Right atrium auricular region (tissue), 2 donors: ENCODE measurements at places on chromosomes 11 and 22. TPM values are rescaled to one million over a fixed set of nuclear protein-coding genes. Genes with fewer than 3 reads are reported as not detected.
A peak's percentile ranks its signal among the peaks of the same experiment; 100 is the strongest.

- H3K27me3 ChIP-seq, result no peaks in the 10 kb centered on the region
- no peak overlapping the region for H3K27ac ChIP-seq
- no peaks in the 10 kb centered on the region for H3K4me1 ChIP-seq
- H3K36me3 ChIP-seq, result peaks cover 78% of the 10 kb centered on the region
- H3K4me3 ChIP-seq, result no peak overlapping the region
- DNase-seq, result no peak
Measured at GRCh38 chr22:50215297-50216054, 14.7 kb downstream of the SELENOO start.

- H3K4me3 ChIP-seq, result no peak overlapping the region
- H3K27ac ChIP-seq, result no peak overlapping the region
- DNase-seq, result no peak
- no peaks in the 10 kb centered on the region for H3K27me3 ChIP-seq
- H3K4me1 ChIP-seq, result no peaks in the 10 kb centered on the region
- H3K36me3 ChIP-seq, result no peaks in the 10 kb centered on the region
Measured at GRCh38 chr11:60970369-60970774, 1.1 kb upstream of the CD6 start.

- no peaks in the 10 kb centered on the region for H3K36me3 ChIP-seq
- no peak for DNase-seq
- no peak overlapping the region for H3K27ac ChIP-seq
- H3K4me3 ChIP-seq, result no peak overlapping the region
Measured at GRCh38 chr22:33247758-33248157, 189.6 kb upstream of the SYN3 start.

- no peaks in the 10 kb centered on the region for H3K4me1 ChIP-seq
- no peaks in the 10 kb centered on the region for H3K27me3 ChIP-seq
- DNase-seq, result no peak
- no peak overlapping the region for H3K27ac ChIP-seq
Measured at GRCh38 chr22:24683691-24684090, 80.7 kb downstream of the GGT1 start.

DNA sequence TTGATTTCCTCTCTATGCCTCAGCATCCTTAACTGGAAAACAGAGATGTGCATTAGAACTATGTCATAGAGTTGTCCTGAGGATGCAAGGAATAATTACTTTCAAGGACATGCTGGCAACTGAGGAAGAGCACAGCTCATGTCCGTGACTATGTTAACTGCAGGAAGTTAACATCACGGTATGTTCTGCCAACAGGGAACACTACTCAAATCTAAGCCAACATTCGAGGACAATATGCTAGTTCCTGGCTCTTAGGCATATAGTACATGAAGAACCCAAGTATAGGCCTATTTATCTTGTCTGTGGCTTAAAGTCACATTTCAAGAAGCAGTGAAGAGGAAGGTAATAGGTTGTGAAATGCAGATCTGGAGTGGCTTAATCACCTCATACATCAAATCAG, 1032.6 kb downstream of the OPCML start:
- no peak overlapping the region for H3K27ac ChIP-seq
- H3K4me3 ChIP-seq, result no peak overlapping the region
- H3K4me1 ChIP-seq, result no peaks in the 10 kb centered on the region
- no peaks in the 10 kb centered on the region for H3K36me3 ChIP-seq
- no peak for DNase-seq
- H3K27me3 ChIP-seq, result no peaks in the 10 kb centered on the region

GRCh38 chr11:60835534-60835846, 6.4 kb upstream of the CCDC86 start:
- no peak overlapping the region for H3K27ac ChIP-seq
- H3K36me3 ChIP-seq, result no peaks in the 10 kb centered on the region
- H3K27me3 ChIP-seq, result no peaks in the 10 kb centered on the region
- no peaks in the 10 kb centered on the region for H3K4me1 ChIP-seq
- H3K4me3 ChIP-seq, result no peak overlapping the region
- DNase-seq, result no peak

DNA sequence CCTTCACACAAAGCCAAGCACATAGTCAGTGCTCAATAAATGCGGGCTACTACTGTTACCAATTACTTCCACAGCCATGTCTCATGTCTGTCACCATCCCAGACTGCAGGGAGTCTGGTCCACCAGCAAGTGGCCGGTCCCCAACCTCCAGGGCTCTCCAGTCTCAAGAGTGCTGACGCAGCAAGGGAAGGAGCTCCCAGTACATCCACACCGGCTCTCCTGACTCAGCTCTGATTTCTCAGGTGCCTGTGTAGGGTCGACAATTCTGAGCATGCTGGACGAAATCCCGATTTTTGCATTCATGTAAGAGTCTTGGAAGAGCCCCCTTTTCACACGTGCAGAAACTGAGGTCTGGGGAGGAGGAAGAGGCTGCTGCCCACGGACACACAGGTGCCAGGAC, 10.3 kb upstream of the NEFH start:
- no peak for DNase-seq
- H3K4me3 ChIP-seq, result no peak overlapping the region
- H3K4me1 ChIP-seq, result peaks cover 11% of the 10 kb centered on the region
- H3K27me3 ChIP-seq, result peaks cover 9% of the 10 kb centered on the region
- no peak overlapping the region for H3K27ac ChIP-seq
- H3K36me3 ChIP-seq, result no peaks in the 10 kb centered on the region

GRCh38 chr11:63763496-63764339, 4.9 kb downstream of the ZFTA start:
- peaks cover 2% of the 10 kb centered on the region for H3K36me3 ChIP-seq
- DNase-seq, result no peak
- peak overlapping the region; percentile 45 for H3K4me3 ChIP-seq

DNA sequence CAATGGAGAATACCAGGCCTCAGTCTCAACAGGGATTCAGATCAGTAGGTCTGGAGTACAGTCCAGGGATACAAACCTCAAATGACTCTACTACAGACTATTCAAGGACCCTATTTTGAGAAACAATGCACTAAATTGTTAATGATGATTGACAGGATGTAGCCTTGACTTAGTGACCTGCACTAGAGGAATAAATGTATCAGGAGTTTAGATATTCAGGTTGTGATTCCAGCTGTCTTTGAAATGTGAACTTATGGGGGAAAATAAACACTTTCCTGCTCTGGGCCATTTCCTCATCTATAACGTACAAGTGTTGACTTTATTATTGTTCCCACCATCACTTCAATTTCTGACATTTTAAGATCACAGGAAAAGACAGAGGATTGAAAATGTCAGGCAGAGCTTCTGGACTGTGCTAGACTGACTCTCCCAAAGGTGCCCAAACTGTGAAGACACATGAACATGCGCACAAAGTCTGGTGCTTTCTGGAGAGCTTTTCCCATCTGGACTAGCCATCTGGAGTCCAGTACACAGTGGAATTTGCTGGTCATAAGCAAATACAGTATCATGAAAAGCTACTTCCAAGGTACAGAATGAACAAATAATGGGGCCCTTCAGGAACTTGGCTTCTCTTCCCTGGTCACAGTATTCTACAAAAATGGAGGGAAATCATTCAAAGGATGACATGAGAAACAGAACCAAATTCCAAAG, 110.4 kb downstream of the USP35 start:
- H3K27ac ChIP-seq, result no peak overlapping the region
- H3K36me3 ChIP-seq, result no peaks in the 10 kb centered on the region
- no peaks in the 10 kb centered on the region for H3K4me1 ChIP-seq
- H3K4me3 ChIP-seq, result no peak overlapping the region
- DNase-seq, result no peak

DNA sequence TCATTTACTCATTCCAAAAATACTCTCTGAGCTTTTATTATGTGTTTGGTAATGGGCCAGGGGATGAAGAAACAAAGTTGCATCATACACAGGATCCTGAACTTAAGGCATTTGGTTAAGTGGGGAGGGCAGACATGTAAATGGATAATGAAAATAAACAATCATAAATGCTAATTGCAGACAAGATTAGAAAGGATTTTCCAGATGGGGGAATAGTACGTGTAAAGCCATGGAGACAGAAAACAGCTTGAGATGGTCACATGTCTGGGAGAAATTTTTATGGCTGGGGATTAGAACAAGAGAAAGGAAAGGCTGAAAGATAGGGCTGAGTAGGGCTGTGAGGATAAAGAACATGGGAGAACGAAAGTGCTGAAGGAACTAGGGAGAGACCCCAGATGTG, 534.3 kb upstream of the LARGE1 start:
- DNase-seq, result no peak
- no peak overlapping the region for H3K27ac ChIP-seq
- no peaks in the 10 kb centered on the region for H3K36me3 ChIP-seq

- no peaks in the 10 kb centered on the region for H3K36me3 ChIP-seq
- H3K4me1 ChIP-seq, result no peaks in the 10 kb centered on the region
- no peak overlapping the region for H3K4me3 ChIP-seq
- H3K27me3 ChIP-seq, result peaks cover 12% of the 10 kb centered on the region
- no peak overlapping the region for H3K27ac ChIP-seq
- DNase-seq, result no peak
Measured at GRCh38 chr11:92967178-92967577, 2.3 kb upstream of the MTNR1B start.

DNA sequence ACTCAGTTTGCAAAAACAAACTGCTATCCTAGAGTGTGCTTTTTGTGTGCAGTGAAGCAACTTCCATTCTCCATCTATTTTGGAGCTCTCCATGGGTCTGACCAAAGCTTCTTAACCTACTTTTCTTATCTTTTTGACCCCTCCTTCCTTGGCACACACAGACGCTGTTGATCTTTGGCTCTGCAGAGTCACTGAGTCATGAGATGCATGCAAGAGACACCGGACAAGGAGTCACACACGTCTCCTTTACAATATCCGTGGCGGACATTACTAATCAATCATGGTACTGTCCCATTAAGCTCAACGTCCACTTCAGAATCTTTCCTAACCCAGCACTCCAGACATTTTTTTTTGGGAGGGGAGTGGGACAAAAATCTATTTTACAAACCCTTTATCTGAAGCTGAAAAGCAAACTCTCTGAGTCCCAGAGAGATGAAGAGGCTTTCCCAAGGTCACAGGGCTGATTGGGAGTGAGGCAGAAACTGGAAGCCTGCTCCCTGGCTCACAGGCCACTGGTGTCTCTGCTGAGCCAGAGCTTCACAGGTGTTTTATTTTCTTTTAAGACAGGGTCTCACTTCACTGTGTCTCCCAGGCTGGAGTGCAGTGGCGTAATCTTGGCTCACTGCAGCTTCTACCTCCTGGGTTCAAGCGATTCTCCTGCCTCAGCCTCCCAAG, 165.8 kb upstream of the SYT13 start:
- no peaks in the 10 kb centered on the region for H3K27me3 ChIP-seq
- DNase-seq, result no peak
- H3K4me3 ChIP-seq, result no peak overlapping the region
- H3K36me3 ChIP-seq, result no peaks in the 10 kb centered on the region

DNA sequence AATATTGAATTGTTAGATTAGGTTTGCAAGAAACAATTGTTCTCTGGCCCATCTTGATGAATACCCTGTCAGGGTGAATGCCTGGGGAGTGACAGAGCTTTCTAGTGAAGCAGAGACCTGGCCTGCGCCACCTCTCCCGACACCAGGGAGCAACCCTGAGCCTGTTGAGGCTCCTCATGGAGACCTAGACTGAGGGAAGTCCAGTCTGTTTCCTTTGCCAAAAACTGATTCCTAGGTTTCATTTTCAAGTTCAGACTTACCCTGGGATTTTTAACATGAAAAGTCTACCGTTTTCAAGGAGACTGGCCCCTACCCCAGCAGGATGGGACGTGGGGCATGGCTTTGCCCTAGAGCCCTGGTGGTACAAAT, 173.7 kb upstream of the SORL1-AS1 start:
- no peaks in the 10 kb centered on the region for H3K27me3 ChIP-seq
- H3K36me3 ChIP-seq, result peaks cover under 1% of the 10 kb centered on the region
- DNase-seq, result no peak
- H3K4me3 ChIP-seq, result no peak overlapping the region
- no peak overlapping the region for H3K27ac ChIP-seq

- no peak overlapping the region for H3K27ac ChIP-seq
- no peaks in the 10 kb centered on the region for H3K36me3 ChIP-seq
- no peak for DNase-seq
- H3K4me1 ChIP-seq, result no peaks in the 10 kb centered on the region
Measured at GRCh38 chr11:83572581-83573496, 286.7 kb upstream of the CCDC90B start.

GRCh38 chr11:129283141-129283540, 91.0 kb upstream of the ARHGAP32 start:
- H3K27ac ChIP-seq, result no peak overlapping the region
- DNase-seq, result no peak
- H3K27me3 ChIP-seq, result no peaks in the 10 kb centered on the region
- peaks cover 29% of the 10 kb centered on the region for H3K4me1 ChIP-seq
- no peaks in the 10 kb centered on the region for H3K36me3 ChIP-seq

- H3K27me3 ChIP-seq, result no peaks in the 10 kb centered on the region
- no peaks in the 10 kb centered on the region for H3K36me3 ChIP-seq
- H3K4me1 ChIP-seq, result no peaks in the 10 kb centered on the region
- H3K4me3 ChIP-seq, result peak overlapping the region; percentile 47
- DNase-seq, result no peak
Measured at GRCh38 chr11:123193742-123194141, 1.3 kb downstream of the CLMP start.

- H3K4me3 ChIP-seq, result no peak overlapping the region
- DNase-seq, result no peak
- H3K4me1 ChIP-seq, result no peaks in the 10 kb centered on the region
- no peaks in the 10 kb centered on the region for H3K27me3 ChIP-seq
- no peak overlapping the region for H3K27ac ChIP-seq
- H3K36me3 ChIP-seq, result no peaks in the 10 kb centered on the region
Measured at GRCh38 chr22:40039482-40040115, 44.8 kb downstream of the FAM83F start.

DNA sequence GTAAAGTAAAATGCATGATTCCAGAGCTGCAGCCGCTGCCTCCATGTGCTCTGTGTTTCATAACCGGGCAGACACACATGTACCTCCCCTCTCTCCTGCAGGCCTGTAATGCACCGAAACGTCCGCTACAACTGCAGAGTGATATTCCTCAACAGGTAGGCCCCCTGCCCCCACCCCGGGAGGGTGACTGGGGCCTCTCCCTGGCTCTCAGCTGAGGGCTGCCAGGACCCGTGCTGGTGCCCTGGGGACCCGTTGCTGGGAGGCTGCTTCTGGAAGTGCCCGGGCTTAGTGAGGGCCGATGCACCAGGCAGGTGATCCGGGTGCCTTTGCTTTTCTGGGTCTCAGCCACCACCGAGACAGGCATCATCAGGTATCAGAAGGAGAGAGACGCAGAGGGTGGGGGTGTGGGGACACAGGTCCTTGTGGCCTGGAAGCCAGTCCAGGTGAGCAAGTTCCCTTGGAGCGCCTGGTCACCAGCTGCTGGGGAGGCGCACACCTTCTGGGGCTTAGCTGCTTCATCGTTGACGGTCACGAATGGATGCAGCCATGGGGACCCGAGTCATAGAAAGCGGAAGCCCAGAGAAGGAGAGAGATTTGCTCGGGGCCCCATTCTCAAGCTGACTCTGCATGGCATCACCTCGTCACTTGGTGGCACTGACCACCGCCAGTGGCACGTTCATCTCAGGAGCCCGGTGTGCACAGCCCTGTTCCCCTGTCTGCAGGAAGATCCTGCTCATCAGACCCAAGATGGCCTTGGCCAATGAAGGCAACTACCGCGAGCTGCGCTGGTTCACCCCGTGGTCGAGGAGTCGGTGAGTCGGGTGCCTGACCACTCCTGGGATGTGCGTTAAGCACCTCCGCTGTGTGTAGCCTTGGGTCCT, 10.6 kb downstream of the NADSYN1 start:
- no peaks in the 10 kb centered on the region for H3K27me3 ChIP-seq
- DNase-seq, result no peak
- no peaks in the 10 kb centered on the region for H3K4me1 ChIP-seq
- H3K27ac ChIP-seq, result no peak overlapping the region
- peaks cover 43% of the 10 kb centered on the region for H3K36me3 ChIP-seq

Gene RAB38
- 1.4 TPM for total RNA-seq

Gene MMP12
- not detected for total RNA-seq

Gene CYP2D6
- not detected for total RNA-seq

Gene GLYAT
- total RNA-seq, result not detected

Gene IGSF22
- not detected for total RNA-seq

Gene SORL1
- 6.4 TPM for total RNA-seq

Gene BTBD18
- total RNA-seq, result not detected

Gene UPK2
- total RNA-seq, result not detected

Gene MS4A7
- total RNA-seq, result 27.7 TPM
